ENCODE measurements at places on chromosomes 12 and 14.

DNA sequence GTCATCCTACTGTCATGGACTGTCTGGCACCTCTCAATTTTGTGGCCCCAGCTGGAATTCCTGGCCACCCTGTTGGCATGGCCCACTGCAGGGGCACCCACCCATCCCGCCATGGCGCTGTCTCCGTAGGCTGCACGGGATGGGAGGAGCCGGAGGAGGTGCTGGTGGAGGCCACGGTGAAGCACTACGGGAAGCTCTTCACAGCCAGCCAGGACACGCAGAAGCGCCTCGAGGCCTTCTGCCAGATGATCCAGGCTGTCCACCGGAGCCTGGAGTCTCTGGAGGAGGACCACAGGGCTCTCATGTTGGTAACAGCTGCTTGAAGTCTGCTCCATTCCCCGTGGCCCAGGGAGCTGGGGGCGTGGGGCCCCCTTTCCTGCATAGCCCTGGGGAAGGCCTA lies 3.9 kb downstream of the CCDC197 start:
- no peak for DNase-seq

DNA sequence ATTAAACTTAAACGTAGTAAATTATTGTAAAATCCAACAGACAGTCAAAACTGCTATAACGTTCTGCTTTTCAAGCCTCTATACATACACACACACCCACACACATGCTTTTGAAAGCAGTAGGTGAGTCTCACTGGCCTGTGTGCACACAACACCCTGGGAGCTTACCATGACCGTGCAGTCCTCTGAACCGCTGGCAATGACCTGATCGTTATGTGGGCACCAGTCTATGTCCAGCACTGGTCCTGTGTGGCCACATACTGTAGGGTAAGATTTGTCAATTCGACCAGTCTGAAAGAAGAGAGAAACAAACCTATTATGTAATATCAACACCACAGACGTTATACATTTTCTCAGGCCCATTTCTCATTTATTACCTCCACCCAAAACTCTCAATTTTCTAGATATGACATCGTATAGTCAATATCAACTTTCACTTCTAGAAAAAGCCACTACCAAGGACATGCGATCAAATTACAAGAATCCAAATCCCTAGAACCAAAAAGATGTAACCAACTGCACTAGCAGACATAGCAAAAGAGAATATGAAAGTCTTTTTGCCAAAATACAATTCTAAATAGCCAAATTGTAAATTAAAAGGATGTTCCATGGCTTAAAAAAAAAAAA lies 44.5 kb upstream of the SELPLG start:
- no peak for DNase-seq

GRCh38 chr12:78183824-78184223 lies 353.1 kb downstream of the NAV3 start:
- DNase-seq, result no peak

GRCh38 chr12:108116699-108117098 lies 12.4 kb upstream of the WSCD2 start:
- no peak for DNase-seq

DNA sequence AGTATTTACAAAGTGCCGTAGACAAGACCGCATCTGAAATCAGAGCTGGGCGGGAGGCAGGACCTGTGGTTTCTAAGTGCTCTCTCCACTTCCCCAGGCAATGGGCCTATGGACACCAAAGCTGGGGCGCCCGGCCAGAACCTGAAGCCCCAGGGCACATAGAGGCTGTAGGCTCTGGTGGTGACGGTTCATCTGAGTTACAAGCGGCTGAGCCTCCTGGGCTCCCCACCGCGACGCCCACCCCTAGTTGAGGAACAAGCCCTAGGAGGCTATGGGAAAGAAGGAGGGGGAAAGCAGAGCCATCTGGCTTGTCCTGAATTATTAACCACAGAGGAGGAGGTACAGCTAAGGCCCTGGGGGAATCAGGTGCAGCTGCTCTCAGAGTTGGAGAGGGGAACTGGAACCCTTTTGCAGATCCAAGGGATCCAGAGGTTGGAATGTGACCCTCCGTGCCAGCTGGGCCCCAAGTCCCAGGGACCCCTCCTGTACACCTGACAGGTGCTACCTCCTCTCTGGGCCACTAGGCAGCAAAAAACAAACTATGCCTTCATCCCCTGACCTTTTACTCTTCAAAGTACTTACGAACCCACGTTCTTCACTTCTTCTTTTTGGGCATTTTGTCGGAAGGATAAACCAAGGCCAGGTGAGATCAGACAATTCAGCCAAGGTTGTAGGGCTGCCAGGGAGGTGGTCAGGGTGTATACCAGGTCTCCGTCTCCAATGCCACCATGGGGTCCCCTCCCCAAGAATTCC lies 77.2 kb downstream of the ARL6IP4 start:
- no peak for DNase-seq

GRCh38 chr12:132302466-132303358 lies 26.7 kb downstream of the GALNT9 start:
- DNase-seq, result no peak

GRCh38 chr12:75542942-75543341 lies 31.5 kb upstream of the KRR1 start:
- no peak for DNase-seq

DNA sequence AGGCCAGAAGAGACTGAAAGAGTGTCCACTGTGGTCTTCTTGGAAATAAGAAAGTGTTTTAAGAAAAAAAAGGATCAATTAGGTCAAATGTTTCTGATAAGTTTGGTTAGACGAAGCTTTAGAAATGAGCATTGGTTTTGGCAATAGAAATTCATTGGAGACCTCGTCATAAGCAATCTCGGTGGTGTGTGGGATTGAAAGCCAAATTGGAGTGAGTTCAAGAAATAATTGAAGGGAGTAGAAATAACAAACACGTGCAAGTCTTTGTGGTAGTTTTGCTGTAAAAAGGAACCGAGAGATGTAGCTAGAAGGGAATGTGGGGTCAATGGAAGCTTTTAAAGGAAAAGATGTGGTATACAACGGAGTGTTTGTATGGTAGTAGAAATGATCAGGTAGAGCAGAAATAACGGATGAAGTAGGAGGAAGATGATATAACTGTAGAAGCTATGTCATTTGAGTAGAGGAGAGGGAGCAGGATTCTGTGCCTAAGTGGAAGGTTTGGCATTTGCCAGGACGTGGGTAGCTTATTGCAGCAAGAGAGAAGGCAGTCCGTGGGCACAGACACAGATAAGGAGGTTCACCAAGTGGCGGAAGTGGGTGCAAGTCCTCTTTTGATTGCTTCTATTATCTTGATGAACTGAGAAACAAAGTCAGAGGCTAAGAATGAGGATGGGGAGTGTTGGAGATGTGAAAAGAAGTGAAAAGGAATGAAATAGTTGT lies 146.2 kb downstream of the DACT1 start:
- no peak for DNase-seq

- DNase-seq, result no peak
These were observed 71.5 kb upstream of the ARHGAP5 start for GRCh38 chr14:32005628-32006027.

DNA sequence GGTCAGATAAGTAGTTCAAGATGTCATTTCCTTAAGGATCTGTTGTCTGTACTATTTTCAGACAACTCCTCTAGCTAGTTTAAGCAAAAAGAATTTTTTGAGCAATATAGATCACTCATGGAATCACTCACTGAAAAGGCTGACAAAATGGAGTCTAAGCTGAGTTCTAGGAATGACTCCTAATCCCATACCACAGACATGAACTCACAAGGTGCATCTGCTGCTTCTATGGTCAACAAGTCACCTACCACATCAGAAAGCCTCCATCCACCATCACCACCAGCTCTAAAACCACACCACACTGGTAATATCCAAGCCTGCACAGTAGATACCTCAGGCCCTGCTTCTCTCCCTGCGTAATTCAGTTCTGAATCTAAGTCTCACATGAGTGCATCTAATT lies 33.0 kb downstream of the PWP1 start:
- DNase-seq, result no peak

- no peak for DNase-seq
These were observed 1093.4 kb upstream of the FLRT2 start for GRCh38 chr14:84436528-84436927.

GRCh38 chr12:32821293-32821692 lies 65.6 kb upstream of the YARS2 start:
- DNase-seq, result no peak

DNA sequence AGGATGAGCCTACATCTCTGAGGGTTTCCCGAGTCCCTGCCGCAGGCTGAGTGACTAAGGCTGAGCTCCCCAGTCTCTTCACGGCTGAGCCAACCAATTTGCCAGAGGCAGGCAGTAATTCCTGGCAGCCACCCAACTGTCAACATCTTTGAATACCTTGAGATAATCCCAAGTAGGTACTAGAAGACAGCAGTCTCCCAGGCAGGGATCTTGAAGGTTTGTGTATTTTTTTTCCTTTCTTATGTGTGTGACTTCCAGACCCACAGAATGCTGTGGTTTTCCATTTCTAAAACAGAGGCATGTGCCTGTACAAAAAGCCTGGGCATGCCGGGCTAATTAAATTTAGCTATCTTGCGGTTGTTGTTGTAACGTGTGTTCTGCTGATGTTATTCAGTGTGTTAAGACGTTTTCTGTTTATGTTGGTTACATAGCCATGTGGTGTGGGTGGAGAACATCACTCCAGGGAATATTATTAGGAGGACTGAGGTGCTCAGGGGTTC lies 155.5 kb downstream of the ANO2 start:
- DNase-seq, result no peak

DNA sequence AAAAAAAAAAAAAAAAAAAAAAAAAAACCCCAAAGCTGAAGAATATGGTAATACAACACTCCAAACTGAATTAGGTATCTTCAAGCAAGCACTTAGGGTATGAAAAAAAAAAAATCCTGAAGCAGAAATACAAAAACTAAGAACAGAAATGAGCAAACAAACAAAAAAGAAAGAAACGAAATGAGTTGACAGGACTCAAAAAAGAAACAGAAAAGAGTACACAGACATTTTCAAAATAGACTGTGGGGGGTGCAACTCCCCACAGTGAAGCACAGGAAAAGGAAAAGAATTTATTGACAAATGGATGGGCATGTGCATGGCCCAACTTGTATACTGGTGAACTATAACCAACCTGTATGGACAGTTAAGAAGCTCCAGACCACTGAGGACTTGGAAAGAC lies 24.6 kb downstream of the RPS6KA5 start:
- no peak for DNase-seq

DNA sequence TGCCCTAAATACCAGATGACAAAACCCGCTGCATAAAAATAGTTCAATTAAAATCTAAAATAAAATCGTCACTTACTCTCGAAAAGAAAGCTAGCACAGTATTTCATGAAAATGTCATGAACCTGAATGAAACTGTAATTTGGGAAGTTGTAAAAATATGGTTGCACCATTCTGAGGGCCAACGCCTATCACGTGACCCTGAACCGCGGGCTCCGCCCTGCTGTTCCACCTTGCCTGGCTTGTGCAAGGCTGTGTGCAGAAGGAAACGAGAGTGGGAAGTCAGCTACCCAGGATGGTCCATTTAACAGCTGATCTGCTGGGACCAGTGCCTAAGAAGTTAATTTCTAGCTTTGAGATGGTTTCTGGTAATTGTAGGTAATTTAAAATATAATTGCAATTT lies 91.7 kb upstream of the BMP4 start:
- DNase-seq, result no peak

DNA sequence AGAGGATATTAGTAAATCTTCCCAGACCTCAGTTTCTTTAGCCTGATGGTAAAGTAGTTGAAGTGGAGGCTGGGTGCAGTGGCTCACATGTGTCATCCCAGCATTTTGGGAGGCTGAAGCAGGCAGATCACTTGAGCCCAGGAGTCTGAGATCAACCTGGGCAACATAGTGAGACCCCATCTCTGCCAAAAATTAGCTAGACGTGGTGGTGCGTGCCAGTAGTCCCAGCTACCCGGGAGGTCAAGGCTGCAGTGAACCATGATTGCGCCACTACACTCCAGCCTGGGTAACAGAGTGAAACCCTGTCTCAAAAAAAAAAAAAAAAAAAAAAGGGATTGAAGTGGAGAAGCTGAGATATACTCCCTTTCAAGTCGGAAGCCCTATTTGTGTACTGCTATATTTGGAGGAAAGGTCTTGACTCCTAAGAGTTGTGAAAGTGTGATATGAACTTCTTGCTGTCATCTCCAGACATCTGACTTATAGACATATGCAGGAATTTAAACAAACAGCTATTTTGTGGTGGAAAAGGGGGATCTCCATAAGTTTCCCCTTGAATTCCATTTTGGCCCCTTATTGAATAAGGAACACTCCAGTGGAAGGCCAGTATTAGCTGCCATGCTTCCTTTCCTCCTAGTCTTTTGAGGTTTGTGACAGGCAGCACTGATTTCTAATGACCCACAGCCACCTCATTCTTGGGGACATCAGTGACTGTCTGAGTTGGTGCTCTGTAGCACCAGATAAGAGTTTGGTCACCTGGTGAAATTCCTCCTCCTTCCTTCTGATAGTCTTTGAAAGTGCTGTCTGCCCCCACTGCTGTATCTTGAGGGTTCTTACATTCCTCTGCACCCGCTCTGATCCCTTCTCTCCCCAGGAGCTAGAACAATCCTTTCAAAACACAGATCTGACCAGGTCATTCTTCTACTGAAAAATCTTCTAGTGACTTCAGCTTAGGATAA lies 7.4 kb downstream of the ELK3 start:
- DNase-seq, result no peak

GRCh38 chr14:88359500-88359899 lies 26.0 kb upstream of the SPATA7 start:
- DNase-seq, result no peak

DNA sequence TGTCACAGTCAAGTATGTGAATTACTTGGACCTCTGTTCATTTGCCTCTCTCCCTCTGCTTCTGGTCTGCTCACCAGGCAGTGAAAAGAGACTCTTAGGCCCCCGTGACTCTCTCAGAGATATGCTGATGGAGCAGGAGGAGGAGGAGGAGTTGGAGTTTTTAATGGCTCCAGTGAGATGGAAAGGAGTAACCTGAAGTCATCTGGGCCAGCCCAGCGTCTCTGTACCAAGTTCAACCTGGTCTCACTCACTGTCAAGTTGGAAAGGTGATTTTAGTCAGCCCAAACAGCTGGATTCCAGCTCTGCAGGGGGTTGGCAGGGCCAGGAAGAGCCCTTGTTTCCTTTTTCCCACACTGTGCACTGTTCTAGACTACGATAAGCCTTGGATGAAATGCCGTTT lies 48.6 kb downstream of the SH2B3 start:
- DNase-seq, result no peak

- DNase-seq, result no peak
These were observed 18.1 kb downstream of the ASPG start for GRCh38 chr14:104103446-104104075.

DNA sequence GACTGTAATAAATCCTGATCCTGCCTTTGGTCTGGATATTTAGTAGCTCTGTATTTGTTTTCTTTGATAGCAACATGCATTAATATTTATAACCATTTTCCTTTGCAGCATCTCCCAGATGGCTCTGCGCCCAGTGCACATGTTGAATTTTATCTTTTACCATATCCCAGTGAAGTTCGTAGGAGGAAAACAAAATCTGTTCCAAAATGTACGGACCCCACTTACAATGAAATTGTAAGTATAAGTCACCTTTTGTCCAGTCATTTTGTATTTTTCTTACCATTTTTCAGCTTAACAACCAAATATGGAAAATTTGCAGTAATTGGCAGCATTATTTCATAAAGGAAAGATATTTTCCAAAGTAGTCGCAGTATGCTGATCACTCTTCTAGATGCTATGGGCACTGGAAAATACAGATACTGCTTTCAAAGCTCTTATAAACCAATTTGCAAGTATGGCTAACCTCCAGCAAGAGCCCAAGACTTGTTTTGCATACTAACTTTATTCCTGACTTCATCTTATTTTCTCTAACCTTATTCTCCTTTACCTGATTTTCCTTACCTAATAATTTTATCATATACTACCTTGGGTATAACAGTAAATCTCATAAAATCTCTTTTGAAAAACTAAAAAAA lies 97.4 kb downstream of the PLCZ1 start:
- no peak for DNase-seq

All from stimulated activated CD4-positive, alpha-beta T cell treated with anti-CD3 and anti-CD28 coated beads, Interleukin-2, amount 100 ng/mL, for 24 hours (primary cell).